Neuronal stem cell (in vitro differentiated cells): ENCODE measurements at places on chromosomes 4 and X.

DNA sequence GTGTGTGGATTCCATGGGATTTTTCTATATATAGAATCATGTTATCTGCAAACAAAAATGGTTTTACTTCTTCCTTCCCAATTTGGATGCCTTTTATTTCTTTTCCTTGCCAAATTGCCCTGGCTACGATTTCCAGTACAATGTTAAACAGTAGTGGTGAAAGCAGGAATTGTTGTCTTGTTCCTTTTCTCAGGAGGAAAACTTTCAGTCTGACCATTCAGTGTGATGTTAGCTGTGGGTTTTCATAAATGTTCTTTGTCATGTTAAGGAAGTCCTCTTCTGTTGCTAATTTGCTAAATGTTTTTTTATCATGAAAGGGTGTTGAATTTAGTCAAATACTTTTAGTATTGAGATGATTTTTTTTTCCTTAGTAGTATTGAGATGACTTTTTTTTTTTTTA lies 10.9 kb downstream of the SAP30 start:
- H3K27me3 ChIP-seq, result no peaks in the 10 kb centered on the region
- DNase-seq, result no peak
- no peaks in the 10 kb centered on the region for H3K4me1 ChIP-seq
- H3K27ac ChIP-seq, result no peak overlapping the region
- H3K36me3 ChIP-seq, result no peaks in the 10 kb centered on the region

DNA sequence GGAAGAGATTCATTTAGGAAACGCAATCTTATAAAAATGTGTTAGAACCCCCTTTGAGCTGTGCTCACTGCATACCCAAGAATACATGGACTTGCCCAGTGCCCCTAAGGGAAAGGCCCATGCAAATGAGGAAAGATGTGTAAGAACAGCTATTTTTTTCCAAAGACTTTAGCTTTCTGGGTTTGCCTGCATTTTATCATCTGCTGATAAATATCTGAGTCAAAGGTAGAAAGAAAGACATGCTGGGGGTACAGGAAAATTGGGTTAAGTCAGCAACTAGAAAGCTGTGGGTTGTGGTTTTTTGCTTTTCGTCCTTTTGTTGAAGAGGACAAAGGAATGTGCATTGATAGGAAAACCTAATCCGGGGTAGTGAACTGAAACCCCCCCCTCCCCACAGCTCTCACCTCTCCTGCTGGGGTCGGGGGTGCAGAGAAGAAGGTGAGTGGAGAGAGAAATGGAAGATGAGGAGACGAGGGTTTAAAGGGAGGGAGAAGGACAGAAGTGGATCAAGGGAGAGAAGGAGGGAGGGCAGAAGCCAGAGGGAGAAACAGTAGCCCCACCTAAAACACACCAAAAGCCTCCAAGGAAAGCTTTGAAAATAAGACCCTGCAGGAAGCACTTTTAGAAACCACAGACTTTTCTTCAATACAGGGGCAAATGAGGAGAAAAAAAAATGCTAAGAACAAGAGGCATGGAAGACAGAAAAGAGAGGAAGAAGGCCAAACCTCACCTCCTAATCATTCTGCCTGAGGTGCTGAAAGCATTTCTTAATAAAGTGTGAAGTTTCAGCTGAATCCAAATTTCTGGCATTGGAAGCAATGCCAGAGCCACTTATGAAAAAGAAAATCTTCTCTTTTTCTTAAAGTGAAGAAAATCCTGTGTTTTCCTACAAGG lies 49.3 kb downstream of the KDR start:
- H3K27ac ChIP-seq, result no peak overlapping the region
- no peak for DNase-seq
- no peak overlapping the region for H3K4me3 ChIP-seq
- H3K36me3 ChIP-seq, result no peaks in the 10 kb centered on the region
- H3K4me1 ChIP-seq, result peaks cover 8% of the 10 kb centered on the region
- no peaks in the 10 kb centered on the region for H3K27me3 ChIP-seq

- DNase-seq, result no peak
- H3K4me1 ChIP-seq, result peaks cover 3% of the 10 kb centered on the region
- H3K27ac ChIP-seq, result no peak overlapping the region
- no peak overlapping the region for H3K4me3 ChIP-seq
- H3K27me3 ChIP-seq, result no peaks in the 10 kb centered on the region
Measured at GRCh38 chr4:128483816-128484215, 196.2 kb upstream of the PGRMC2 start.

GRCh38 chr4:1556541-1557220 lies 127.4 kb downstream of the FAM53A start:
- no peaks in the 10 kb centered on the region for H3K27me3 ChIP-seq
- H3K36me3 ChIP-seq, result no peaks in the 10 kb centered on the region
- DNase-seq, result no peak
- H3K4me1 ChIP-seq, result peaks cover 2% of the 10 kb centered on the region
- H3K4me3 ChIP-seq, result no peak overlapping the region
- no peak overlapping the region for H3K27ac ChIP-seq

- H3K4me3 ChIP-seq, result no peak overlapping the region
- no peaks in the 10 kb centered on the region for H3K36me3 ChIP-seq
- H3K27ac ChIP-seq, result no peak overlapping the region
- H3K4me1 ChIP-seq, result no peaks in the 10 kb centered on the region
- H3K27me3 ChIP-seq, result no peaks in the 10 kb centered on the region
Measured at GRCh38 chr4:111689214-111689613, 456.0 kb upstream of the FAM241A start.

GRCh38 chr4:102527695-102528283 lies 26.6 kb downstream of the NFKB1 start:
- DNase-seq, result no peak
- no peaks in the 10 kb centered on the region for H3K27me3 ChIP-seq
- no peak overlapping the region for H3K27ac ChIP-seq
- H3K4me3 ChIP-seq, result no peak overlapping the region
- H3K4me1 ChIP-seq, result peaks cover 3% of the 10 kb centered on the region
- H3K36me3 ChIP-seq, result no peaks in the 10 kb centered on the region

DNA sequence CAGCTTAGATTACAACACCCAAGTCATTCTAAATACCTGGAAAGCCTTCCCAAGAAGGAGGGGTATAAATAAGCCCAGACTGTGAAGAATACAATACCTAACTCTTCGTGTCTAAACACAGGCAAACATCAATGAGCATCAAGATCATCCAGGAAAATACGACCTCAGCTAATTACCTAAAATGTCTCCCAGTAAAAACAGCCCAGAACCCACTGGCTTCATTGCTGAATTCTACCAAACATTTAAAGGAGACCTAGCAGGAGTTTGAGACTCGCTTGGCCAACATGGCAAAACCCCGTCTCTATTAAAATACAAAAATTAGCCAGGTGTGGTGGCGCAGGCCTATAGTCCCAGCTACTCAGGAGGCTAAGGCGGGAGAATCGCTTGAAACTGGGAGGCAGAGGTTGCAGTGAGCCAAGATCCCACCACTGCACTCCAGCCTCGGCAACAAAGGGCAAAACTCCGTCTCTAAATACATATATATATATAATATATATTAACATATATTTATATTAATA lies 19.1 kb upstream of the HSFX4 start:
- no peak for DNase-seq
- H3K36me3 ChIP-seq, result no peaks in the 10 kb centered on the region
- H3K27me3 ChIP-seq, result no peaks in the 10 kb centered on the region
- H3K4me1 ChIP-seq, result no peaks in the 10 kb centered on the region

DNA sequence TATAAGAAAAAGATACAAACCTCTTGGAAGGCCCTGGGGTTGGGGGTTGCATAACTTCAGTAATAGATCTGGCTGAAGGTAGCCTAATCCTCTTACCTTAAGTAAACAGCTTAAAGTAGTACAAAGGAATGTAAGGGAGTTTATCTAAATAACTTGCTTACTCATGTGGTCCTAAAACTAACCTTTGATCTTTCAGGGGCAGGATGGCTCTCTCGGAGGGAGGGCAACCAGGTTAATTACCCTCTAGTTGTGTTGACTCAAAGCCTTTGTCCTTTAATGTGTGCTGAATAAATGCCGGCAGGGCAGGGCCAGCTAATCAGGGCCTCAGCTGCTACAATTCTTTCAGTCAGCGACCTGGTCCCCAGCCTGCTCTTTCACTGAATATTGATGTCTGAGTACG lies 822.0 kb upstream of the SLIT2 start:
- peak; percentile 20 for DNase-seq
- peaks cover 2% of the 10 kb centered on the region for H3K27me3 ChIP-seq
- H3K27ac ChIP-seq, result no peak overlapping the region

GRCh38 chr4:14078326-14078725 lies 450.8 kb upstream of the BOD1L1 start:
- H3K27me3 ChIP-seq, result no peaks in the 10 kb centered on the region
- no peaks in the 10 kb centered on the region for H3K4me1 ChIP-seq
- no peak overlapping the region for H3K27ac ChIP-seq
- H3K4me3 ChIP-seq, result no peak overlapping the region
- no peak for DNase-seq
- no peaks in the 10 kb centered on the region for H3K36me3 ChIP-seq

- H3K36me3 ChIP-seq, result no peaks in the 10 kb centered on the region
- H3K4me1 ChIP-seq, result no peaks in the 10 kb centered on the region
- no peak overlapping the region for H3K27ac ChIP-seq
Measured at GRCh38 chr4:7392438-7393421, 42.0 kb downstream of the PSAPL1 start.

DNA sequence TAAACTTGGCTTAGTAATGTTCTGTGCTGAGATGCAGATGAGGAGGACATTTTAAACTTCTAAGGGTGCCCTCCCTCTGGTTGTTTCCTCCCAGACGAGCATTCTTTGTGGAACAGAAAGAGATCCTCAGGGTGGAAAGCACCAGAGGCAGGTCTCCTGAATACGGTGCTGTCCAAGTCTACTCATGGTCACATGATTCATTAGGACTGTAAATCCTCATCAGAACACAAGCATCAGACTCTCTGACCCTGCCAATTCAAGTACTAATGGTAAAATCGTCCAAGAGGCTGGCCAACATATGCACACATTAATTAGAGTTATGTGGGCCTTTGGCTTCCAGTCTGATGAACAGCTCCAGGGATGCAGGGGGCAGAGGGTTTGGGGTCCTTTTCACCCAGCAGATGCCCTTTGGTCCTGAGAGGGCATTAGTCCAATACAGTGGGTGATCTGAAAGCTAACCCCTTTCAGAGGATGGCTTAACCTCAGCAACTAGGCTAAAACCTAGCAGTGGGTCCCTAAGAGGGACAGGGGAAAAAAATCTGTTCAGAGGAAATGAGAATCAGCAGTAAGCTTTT lies 18.2 kb downstream of the HAND2 start:
- no peak for DNase-seq
- peaks cover 4% of the 10 kb centered on the region for H3K4me1 ChIP-seq
- no peak overlapping the region for H3K27ac ChIP-seq
- no peaks in the 10 kb centered on the region for H3K36me3 ChIP-seq

DNA sequence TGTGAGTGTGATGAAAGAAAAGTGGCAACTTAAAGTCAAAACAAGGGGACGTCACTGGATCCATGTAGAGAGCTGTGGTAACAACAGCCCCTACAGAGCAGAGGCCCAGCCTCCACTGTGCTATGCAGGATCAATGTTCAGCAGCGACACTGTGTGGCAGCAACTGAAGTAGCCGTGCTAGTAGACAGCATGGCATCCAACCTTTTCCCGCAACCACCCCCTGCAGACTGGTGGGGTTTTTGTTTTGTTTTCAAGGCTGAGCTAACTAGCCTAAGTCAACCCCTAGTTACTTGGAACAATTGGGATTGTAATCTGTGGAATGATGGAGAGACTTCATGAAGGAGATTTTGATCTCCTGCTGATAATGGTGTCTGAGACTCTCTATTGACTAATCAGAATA lies 44.4 kb upstream of the PPARGC1A start:
- DNase-seq, result no peak
- H3K27me3 ChIP-seq, result no peaks in the 10 kb centered on the region
- H3K27ac ChIP-seq, result no peak overlapping the region

DNA sequence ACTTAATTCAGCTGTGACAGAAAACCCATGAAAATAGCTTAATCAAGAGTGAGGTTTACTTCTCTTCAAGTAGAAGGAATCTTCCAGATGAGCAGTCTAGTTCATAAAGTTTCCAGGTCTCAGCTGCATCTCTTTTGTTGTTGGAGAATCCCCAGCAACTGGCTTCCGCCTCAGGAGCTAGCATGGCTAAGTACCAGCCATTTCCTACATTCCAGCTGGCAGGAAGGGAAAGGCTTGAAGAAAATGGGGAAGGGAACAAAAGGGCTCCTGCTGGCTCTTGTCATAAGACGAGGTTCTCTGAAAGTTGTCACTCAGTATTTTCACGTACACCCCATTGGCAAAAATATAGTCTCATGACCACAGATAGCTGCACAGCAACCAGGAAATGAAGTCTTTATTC lies 27.3 kb upstream of the TRIM2 start:
- H3K36me3 ChIP-seq, result no peaks in the 10 kb centered on the region
- H3K4me1 ChIP-seq, result peaks cover 2% of the 10 kb centered on the region
- no peaks in the 10 kb centered on the region for H3K27me3 ChIP-seq
- DNase-seq, result no peak
- no peak overlapping the region for H3K27ac ChIP-seq

DNA sequence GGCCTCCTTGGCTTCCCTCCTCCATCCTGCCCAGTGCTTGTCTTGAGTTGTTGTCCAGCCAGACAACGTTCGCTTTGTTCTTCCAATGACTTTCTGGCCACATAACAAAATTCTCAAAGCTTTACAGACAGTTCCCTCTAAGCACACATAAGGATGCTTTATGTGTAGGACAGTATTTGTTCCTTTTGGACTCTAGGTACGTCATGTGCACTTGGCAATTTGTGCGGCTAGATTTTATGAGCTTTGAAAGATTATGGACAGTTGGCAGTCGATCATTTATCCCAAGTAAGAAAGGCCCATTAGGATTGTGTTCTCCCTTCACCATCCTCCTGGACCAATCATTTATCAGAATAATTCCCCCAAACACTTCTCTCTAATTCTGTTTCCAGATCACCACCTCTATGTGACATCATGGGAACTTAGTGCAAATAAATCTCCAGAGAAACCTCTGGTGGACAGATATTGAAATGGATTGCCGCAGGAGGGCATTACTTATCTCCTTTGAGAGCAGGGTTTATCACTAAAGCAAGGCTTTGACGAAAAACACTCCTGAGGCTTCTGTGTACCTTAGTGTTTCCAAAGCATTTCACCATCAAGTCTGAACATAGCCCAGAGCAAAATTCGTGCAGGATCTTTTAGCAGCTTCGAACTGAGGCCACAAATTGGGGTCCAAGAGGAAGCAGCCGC lies 77.4 kb upstream of the BMPR1B start:
- no peak overlapping the region for H3K27ac ChIP-seq
- H3K4me3 ChIP-seq, result no peak overlapping the region
- H3K27me3 ChIP-seq, result no peaks in the 10 kb centered on the region
- peaks cover 6% of the 10 kb centered on the region for H3K4me1 ChIP-seq
- DNase-seq, result no peak

DNA sequence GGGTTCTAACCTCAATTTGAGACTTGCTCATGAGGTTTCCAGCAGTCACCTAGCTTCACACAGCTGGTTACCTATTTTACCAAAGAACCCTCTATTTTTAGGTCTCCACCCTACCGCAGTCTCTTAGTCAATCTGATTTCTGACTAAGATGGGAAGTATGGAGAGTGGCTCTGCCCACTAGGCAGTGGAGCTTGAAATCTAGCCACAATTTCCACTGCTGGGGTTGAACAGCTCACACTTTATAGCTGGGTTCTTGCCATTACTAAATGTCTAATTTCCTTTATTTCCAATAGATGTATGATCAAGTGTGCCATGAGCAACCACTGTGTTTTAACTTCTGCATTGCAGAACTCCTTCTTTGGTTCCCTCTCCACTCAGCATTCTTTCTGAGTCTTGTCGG lies 43.1 kb downstream of the GASK1B start:
- H3K36me3 ChIP-seq, result no peaks in the 10 kb centered on the region
- no peak overlapping the region for H3K27ac ChIP-seq
- no peaks in the 10 kb centered on the region for H3K4me1 ChIP-seq
- H3K27me3 ChIP-seq, result no peaks in the 10 kb centered on the region
